ENCODE measurements at places on chromosomes 7 and 10. TPM values are rescaled to one million over a fixed set of nuclear protein-coding genes. Genes with fewer than 3 reads are reported as not detected.

GRCh38 chr10:78520737-78521430 is 487.2 kb downstream of the RPS24 start:
- DNase-seq: no peak

DNA sequence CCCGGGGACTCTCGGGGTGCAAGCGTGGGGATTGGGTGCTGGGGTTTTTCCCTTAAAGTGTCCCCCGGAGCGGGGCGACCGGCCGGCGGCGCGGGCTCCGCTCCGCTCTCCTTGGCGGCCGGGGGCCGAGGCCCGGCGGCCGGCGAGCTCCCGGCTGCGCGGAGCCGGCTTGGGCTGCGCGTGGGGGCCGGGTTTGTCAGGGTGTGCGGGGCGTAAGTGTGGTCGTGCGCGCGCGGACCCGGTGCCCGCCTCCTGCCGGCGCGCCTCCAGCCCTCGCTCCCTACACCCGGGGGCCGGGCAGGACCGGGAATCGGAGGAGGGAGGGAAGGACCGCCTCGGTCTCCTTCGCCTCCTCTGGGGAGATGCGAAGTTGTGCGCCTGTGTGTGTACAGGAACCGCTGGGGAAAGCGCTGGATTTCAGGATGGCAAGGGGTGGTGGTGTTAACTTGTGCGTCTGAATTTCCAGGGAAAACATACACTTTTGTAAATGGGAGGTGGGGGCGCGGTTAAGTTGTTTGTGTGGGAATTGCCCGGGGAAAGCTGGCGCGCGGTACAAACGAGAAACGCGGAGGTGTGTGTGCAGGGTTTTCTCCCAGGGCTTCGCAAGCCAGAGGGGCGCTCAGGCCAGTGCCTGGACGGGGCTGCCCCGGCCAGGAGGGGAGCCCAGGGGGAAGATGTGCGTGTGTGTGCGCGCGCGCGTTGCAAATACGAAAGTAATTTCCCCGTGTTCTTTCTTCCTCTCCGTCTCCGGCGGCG is 737 bp downstream of the ZMIZ1 start:
- DNase-seq: peak; percentile 25

DNA sequence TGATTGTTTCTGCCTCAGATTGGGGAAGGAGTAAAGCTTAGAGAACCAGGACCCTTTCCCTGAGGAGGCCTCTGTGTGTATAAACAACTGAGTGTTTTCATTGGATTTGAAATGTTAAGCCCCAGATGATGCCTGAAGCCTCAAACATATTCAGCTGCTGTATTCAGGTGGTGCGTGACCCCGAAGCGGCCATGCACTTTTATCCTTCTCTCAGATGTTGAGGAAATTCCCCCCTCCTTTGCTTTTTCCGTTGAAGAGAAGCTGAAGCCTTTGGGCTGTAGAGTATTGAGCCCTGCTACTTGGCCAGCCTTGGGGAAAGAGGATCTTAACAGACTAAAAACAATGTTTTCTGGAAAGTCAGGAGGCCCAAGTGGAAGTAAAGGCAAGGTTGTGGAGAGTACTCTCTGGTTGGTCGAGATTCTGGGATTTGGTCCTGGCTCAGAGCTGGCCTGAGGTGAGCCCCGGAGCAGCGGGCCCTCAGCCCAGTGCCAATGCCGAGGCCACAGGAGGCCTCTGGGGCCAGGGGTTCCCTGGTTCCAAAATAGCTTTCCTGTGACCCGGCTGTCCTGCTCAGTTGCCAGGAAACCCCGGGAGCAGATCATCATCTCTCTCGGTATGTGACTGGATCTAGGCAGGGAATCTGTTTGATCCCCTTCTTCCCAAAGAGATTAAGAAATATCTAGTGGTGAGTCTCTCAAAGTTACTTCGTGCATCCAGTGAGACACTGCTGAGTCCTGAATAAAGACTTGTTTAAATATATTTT is 22.5 kb downstream of the FKBP6 start:
- no peak for DNase-seq

STAMBPL1 gene
- total RNA-seq: 23.9 TPM

DNA sequence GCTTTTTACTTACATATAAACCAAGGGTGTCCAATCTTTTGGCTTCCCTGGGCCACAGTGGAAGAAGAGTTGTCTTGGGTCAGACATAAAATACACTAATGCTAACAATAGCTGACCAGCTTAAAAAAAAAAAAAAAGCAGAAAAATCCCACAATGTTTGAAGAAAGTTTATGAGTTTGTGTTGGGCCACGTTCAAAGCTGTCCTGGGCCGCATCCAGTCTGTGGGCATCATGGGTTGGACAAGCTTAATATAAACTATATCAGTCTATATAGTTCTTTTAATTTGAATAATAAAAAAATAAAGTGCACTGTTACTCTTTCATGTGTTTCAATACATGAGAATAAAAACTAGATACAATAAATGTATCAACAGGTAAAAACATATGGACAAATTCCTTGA is 179.9 kb downstream of the DNAJC1 start:
- DNase-seq: no peak

DNA sequence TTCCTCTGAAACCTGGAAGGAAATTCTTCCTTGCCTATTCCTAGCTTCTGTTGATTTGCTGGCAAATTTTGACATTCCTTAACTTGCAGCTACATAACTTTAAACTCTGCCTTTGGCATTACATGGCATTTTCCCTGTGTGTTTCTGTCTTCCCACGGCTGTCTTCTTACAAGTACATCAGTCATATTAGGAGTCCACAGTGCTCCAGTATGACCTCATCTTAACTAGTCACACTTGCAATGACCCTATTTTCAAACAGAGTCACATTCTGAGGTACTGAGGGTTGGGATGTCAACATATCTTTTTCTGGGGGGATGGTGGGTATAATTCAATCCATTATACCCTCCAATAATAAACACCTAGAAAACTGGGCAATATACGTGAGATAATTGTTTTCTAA is 37.4 kb upstream of the EPHB6 start:
- no peak for DNase-seq

DNA sequence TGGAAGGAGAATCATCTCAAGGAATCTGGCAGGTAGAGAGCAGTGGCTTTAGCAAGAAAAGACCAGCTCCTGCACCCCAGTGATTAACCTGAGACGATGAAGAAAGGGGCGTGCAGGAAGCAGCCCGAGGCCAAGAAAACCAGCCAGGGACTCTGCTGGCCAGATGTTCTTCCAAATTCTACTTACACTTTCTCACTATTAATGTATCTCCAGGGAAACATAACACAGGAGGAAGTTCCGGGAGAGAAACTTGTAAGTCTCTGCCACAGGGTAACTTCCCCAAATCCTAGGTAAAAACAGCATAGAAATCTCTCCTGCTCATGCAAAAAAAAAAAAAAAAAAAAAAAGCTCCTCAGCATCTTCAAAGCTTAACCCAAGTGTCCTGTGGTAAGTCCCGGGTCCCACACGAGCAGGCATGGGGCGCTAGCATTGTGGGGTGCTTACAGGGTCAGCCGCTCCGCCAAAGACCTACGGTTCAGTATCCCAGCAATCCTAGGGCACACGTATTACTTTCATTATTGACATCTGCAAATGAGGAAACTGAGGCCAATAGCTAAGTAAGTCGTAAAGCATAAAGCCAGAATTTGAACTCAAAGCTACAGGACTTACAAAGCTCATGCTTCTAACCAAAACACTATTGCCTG is 97.2 kb upstream of the GNA12 start:
- no peak for DNase-seq

- DNase-seq: no peak
These were observed 31.0 kb upstream of the ADRB1 start for GRCh38 chr10:114012650-114013049.

DNA sequence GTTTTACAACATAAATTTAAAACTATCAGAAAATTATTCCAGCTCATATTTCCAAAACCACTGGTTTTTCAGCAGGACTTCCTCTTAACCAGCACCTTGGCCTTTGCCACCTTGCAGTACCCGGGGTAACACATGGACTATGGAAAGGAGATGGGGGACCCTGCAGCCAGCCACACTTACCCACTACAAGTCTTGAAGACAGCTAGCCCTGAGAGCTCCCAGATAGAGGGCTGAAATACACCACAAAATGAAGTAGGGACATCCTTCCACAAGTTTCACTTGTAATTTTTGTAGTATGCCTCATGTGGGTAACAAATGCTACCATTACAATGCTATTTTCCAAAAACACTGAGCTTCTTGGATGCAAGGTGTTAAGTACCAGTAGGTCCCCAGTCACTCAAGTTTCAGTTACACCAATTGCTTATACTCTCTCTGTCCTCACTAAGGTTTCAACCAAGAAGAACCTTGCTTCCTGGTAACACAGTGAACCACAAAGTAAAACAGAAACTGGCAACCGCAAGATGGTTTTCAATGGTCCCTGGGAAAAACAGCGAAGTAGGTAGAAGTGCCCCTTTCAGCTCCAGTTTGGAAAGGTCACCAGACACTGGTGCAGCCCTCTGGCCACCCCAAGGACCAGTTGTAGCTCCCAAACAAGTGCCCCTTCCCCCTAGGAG is 110.9 kb downstream of the SGMS1 start:
- no peak for DNase-seq

- DNase-seq: no peak
These were observed 13.6 kb downstream of the PNLIPRP2 start for GRCh38 chr10:116634126-116634975.

DNA sequence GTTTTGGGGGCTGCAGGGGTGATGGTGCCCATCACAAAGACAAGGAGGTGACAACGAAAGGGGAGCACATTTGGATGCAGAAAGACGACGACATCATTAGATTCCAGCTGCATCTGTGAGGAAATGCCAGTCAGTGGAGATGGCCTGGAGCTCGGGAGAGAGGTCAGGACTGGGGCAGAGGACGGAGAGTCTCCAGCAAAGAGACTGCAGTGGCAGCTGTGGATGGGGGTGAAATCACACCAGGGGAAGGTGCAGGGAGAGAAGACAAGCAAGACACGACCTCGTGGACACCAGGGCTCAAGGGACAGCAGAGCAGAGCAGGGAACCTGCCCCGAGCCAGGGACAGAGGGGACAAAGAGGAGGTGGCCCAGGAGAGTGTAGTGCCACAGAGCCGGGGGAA is 203.4 kb downstream of the PRPF18 start:
- DNase-seq: no peak

GRCh38 chr10:130801784-130802183 is 509.7 kb downstream of the TCERG1L start:
- no peak for DNase-seq

- no peak for DNase-seq
These were observed 34.0 kb downstream of the DUSP5 start for GRCh38 chr10:110531687-110532086.

All from naive thymus-derived CD8-positive, alpha-beta T cell (primary cell).